ENCODE measurements at places on chromosomes 7 and 10.

- DNase-seq: no peak
Observed at GRCh38 chr7:77553123-77553522, 16.0 kb downstream of the PTPN12 start.

- DNase-seq: no peak
Observed at GRCh38 chr10:131690805-131691239, 210.0 kb upstream of the PPP2R2D start.

DNA sequence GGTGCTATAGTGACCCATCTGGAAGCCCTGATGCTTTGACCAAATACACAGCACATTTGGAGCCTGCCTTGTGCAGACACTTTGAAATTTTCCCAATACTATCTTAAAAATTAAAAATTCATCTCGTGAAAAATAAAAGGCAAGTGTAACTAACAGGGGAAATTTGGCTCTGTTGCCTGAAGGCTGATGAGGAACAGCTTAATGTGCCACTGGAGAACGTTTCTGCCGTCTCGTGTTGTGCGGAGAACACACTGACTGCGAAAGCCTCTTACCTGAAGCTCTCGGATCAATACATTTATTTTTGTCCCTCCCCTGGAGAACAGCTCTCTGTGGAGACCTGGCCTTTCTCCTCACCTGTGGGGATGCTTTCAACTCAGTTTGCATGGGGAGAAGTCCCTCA lies 77.2 kb upstream of the CHST15 start:
- DNase-seq: no peak

GRCh38 chr7:121456015-121456414 lies 59.9 kb upstream of the FAM3C start:
- DNase-seq: no peak

- no peak for DNase-seq
Observed at GRCh38 chr7:142516038-142516501, 233.2 kb upstream of the PRSS1 start.

DNA sequence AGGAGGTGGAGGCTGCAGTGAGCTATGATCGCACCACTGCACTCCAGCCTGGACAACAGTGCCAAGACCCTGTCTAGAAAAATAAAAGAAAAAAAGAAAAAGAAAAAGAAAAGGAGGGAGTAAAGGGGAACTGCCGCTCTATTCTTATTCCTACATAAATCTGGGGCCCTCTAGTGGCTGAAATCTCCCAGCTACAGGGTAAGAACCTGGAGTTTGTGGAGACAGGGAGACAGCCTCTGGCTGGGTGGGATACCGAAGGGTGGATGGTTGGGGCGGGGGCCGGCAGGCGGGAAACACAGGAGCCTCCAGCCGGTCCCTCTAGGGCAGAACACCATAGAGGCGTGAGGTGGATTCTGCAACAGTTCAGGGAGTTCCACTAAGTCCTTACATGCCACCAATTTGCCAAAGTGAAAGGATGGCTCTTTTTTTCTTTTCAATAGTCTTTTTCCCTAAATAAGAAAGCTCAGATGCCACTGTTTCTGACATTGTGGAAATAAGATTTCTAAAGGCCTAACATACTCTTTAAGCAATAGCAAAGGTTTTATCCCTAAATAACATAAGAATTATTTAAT lies 117.3 kb downstream of the SVIL start:
- no peak for DNase-seq

DNA sequence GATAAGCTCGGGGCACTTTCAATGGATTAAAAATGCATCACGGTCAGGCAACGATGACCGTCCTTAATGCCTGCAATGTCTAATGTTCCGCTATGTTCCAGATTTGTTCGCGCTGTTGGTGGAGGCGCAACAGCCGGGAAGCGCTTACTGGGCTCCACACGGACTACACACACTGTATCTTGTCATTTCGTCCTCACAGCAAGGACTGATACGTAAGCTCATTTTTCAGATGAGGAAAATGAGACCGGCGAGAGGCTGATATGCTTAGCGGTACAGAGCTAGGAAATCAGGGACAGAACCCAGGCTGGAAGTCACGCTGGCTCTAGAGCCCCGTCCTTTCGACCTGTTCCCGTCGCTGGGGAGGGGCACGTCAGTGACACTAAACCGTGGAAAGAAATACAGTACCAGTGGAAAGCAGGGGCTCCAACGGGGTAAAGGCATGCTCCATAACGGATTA lies 670 bp downstream of the TPK1 start:
- no peak for DNase-seq

DNA sequence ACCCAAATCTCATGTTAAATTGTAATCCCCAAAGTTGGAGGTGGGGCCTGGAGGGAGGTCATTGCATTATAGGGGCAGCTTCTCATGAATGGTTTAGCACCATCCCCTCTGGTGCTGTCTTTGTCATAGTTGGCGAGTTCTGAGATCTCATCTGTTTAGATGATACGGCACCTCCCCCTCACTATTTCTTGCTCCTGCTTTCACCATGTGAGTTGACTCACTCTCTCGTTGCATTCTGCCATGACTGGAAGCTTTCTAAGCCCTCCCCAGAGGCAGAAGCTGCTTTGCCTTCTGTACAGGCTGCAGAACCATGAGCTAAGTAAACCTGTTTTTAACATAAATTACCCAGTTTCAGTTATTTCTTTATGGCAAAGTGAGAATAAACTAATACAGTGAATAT lies 18.9 kb upstream of the ZNF138 start:
- no peak for DNase-seq

- DNase-seq: no peak
Observed at GRCh38 chr10:63773962-63774361, 252.8 kb downstream of the REEP3 start.

GRCh38 chr7:105675934-105676371 lies 94.7 kb upstream of the EFCAB10 start:
- DNase-seq: no peak

DNA sequence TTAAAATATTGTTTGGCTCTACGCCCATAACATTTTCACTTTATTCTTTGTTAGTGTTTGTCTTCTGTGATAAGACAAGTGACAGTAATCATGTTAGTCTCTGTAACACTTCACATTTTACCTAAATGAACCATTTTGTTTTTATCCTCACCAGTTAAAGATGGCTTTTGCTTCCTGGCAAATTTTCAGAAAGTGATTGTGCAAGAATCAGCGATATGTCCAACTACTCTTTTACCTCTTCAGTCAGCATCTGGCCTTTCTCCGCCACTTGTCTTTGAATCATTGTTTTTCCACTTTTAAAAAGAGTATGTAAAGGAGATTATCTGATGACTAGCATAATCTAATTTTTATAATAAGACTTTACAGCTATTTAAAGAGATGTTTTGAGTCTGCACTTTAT lies 3.5 kb downstream of the DGKB start:
- no peak for DNase-seq

GRCh38 chr10:11448190-11448544 lies 163.3 kb downstream of the USP6NL start:
- DNase-seq: no peak

DNA sequence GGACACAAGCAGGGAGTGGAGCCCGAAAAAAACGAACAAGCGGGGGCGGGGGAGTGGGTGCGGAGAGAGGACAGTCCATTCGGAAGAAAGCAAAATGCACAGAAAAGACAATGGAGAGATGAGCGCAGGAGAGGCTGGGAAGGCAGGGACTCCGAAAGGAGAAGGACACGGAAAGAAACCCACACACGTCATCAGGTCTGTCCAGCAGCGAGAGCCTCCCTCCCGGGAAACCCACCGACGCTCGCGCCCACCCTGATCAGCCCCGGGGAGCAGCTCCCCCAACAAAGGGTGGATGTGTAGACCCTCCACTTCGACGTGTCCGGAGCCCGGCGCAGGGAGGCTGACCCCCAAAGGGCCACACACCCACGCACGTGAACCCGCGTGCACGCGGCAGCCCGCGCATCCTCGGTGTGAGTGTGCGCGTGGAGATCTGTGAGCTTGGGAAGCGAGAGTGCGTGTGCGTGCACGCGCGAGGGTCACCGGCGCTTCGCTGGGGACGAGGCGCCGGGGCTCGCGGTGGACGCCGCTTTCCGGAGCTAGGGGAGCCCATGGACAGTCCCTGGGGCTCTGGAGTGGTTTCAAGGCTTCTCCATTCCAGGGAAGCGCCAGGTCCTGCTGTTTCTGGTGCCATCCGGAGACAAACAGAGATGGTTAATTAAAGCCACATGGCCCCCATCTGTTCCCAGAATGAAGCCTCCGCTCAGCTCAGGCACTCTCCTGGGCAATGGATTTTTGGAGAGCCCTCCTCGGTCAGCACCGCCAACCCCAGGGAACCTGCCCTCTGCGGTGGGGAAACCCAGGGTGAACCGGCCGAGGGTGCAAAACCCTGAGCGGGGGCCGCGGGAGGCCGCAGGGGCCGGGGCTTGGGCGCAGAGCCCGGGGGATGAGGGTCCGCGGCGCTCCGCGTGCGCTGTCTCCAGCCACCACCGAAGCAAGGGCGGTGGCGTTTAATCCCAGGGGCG lies 916 bp downstream of the LAMB1 start:
- DNase-seq: no peak

DNA sequence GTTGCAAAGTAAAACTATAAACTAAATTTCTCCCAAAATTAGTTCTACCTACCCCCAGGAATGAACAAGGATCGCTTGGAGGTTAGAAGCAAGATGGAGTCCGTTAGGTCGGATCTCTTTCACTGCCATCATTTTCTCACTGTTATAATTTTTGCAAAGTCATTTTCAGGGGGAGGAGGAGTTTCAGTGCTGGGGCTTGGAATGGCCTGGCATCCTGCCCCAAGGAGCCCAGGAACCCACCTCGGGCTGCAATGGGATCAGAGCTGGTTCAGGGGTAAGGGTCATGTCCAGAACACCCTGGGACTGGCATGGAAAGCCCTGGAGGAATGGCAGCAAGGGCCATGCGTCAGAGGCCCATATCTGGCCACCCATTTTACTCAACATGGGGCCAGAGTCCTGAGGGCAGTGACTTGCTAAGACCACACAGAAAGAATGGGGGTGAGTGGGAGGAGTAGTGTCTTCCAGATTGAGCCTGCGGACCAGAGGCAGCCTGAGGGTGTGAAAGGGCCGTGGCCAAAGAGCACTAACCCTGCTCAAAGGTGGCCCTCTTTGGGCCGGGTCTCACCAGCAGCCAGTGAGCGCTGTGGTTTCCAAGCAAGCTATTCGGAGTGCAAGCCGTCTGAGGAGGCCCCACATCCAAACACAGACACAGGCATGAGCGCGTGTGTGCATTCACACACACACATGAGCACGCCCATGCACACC lies 31.8 kb downstream of the GPRIN2 start:
- DNase-seq: no peak

DNA sequence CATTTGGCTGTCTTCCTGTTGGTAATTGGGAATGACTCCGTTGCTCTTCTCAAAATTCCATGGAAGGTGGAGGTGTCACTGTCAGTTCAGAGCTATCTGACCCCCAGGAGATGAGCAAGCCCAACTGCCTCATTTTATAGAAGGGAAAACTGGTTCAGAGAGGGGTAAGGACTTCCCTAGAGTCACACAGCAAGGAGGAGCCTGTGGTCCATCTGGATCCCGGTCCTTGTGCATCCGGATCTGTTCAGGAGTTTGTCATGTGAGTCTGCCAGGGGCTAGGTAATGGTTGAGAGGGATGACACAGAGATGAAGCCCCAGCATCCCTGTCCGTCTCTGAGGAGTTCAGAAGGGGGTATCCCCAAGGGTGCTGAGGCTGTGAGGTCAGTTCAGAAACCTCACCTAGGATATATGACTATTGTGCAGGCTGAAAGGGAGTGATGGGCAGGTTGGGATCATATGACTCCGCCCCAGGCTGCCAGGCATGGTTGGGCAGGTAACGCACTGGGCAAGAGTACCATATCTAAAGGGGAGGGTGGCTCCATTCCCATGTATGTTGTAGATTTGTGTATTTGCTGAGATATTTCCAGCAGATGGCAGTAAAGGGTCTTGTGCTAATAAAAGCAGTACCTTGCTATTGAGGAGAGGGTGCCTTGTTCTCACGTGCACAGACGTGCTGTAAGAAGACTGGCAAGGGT lies 16.0 kb upstream of the SLC29A3 start:
- DNase-seq: no peak

GRCh38 chr10:87552248-87552929 lies 47.7 kb downstream of the MINPP1 start:
- DNase-seq: no peak

DNA sequence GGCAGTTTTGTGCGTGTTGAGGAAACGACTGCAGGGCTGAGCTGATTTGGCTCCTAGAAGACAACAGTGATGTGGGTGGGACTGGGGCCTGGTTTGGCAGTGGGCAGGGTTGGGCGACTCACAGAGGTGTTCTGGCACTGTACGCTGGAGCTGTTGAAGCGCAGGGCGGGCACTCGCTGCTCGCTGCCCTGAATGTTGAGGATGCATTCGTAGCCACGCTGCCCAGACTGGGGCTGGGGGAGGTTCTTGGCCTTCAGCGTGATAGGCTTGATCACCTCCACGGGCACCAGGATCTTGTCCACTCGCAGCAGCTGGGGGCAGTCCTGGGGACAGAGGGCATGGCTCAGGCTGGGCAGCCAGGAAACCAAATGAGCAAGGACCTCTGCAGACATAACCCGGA lies 365.4 kb downstream of the PLXNA4 start:
- no peak for DNase-seq

GRCh38 chr7:22563621-22564241 lies 63.7 kb upstream of the STEAP1B start:
- no peak for DNase-seq

GRCh38 chr7:52502281-52502680 lies 533.2 kb upstream of the POM121L12 start:
- no peak for DNase-seq

- DNase-seq: no peak
Observed at GRCh38 chr10:80075781-80076180, 2.7 kb upstream of the TMEM254 start.

DNA sequence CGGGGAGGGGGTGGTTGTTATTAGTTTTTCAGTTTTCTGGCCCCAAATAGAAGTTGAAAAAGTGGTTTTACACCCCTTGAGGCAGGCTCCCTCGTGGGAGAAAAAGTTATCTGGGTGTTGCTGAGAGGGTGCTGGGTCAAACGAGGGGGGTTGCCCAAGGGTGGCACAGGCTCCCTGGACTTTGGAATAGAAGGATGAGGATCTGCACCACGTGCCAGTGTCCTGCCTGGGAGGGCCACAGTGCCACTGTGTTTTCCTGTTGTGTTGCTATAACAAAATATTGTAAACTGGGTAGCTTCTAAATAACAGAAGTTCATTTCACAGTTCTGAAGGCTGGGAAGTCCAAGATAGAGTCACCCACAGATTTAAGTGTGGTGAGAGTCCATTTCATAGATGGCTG lies 181.9 kb downstream of the CXCL12 start:
- DNase-seq: no peak

DNA sequence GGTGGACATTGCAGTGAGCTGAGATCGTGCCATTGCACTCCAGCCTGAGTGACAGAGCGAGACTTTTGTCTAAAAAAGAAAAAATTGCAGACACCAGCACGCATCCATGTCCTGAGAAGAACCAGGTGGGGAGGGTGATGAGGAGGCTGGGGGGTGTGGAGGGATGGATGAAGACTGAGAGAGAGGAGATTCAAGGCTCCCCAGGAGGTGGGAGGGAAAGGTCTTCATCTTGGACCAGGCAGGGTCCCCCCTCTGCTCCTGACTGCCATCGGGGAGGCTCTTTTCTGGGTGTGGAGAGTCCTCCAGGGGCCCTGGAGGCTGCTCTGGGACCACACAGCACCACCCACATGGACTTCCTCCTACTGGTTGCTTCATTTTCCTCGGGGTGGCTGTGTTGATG lies 1.5 kb downstream of the SCART1 start:
- DNase-seq: no peak

All from thoracic aorta (tissue), 2 donors.